Heart left ventricle (tissue), 16 donors: ENCODE measurements at places on chromosomes 12 and 14. TPM values are rescaled to one million over a fixed set of nuclear protein-coding genes. Genes with fewer than 3 reads are reported as not detected.

GRCh38 chr14:52253503-52253902 lies 14.0 kb upstream of the PTGDR start:
- DNase-seq = no peak
- no peaks in the 10 kb centered on the region for H3K27me3 ChIP-seq
- no peak overlapping the region for H3K27ac ChIP-seq
- no peak overlapping the region for H3K4me3 ChIP-seq
- no peaks in the 10 kb centered on the region for H3K4me1 ChIP-seq

- no peaks in the 10 kb centered on the region for H3K27me3 ChIP-seq
- no peaks in the 10 kb centered on the region for H3K4me1 ChIP-seq
- H3K4me3 ChIP-seq = no peak overlapping the region
- no peaks in the 10 kb centered on the region for H3K36me3 ChIP-seq
These were observed 411.0 kb downstream of the NELL2 start for GRCh38 chr12:44465139-44465538.

DNA sequence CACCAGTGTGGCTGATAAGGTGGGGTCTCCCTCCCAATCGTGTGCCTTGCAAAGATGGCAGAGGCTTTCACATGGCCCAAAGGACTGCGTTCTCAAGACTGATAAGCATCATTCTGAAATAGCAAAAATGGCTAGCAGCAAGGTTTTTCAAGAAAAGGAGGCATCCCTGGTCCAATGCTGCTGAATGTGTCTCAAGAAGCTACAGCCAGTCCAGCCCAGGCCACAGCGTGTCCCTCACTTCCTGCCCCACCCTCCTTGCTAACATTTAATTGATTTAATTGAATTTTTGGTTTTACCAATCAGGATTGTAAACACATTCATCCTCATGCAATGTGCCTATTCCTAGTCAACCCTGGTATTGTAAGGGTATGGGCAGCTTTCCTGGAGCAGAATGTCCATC lies 55.9 kb downstream of the C14orf132 start:
- H3K4me3 ChIP-seq = no peak overlapping the region
- H3K27ac ChIP-seq = no peak overlapping the region
- no peak for DNase-seq
- H3K36me3 ChIP-seq = no peaks in the 10 kb centered on the region
- H3K4me1 ChIP-seq = peaks cover 17% of the 10 kb centered on the region

Gene ARG2
- 1.5 TPM for total RNA-seq
